Immature natural killer cell (primary cell): ENCODE measurements at places on chromosomes 11 and 22.

GRCh38 chr11:110716361-110716760 is 4.1 kb upstream of the ARHGAP20 start:
- DNase-seq = no peak

- DNase-seq = no peak
These were observed 38.4 kb upstream of the A4GALT start for GRCh38 chr22:42758931-42759629.

GRCh38 chr22:23166042-23166831 is 14.1 kb upstream of the BCR start:
- no peak for DNase-seq

DNA sequence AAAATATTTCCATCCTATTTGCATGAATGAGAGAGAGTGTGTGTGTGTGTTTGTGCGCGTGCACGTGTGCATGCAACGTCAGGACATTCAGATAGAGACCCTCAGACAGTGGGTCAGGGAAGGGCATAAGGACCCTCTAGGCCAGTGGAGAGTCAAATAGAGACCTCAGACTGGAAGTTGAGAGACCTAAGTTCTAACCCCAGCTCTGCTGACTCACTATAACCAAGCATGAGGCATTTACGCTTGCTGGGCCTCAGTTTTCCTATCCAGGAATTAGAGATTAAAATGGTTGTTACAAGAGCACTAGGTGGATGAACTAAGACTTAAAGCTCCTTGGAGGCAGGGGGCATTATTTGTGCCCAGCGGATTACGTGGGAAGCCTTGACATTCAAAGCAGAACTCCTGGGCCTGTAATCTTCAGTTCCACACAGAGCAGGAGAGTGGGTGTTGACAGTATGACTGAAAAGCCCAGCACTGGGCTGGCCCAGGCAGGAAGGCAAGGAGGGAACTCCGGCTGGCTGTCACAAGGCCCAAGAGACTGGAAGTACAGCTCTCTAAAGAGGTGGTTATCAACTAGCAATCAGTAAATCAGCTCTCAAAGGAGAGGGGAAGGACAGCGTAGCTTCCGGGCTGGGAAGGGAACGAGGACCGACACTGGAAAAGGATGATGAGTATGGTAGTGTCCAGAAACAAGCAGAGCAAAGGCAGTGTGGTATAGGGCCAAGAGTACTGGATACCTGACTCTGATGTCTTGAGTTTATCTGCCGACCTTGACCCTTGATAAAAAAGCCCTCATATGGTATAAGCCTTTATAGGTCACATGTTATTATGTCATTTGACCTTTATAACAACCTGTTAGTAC is 9.2 kb downstream of the RHOG start:
- no peak for DNase-seq

DNA sequence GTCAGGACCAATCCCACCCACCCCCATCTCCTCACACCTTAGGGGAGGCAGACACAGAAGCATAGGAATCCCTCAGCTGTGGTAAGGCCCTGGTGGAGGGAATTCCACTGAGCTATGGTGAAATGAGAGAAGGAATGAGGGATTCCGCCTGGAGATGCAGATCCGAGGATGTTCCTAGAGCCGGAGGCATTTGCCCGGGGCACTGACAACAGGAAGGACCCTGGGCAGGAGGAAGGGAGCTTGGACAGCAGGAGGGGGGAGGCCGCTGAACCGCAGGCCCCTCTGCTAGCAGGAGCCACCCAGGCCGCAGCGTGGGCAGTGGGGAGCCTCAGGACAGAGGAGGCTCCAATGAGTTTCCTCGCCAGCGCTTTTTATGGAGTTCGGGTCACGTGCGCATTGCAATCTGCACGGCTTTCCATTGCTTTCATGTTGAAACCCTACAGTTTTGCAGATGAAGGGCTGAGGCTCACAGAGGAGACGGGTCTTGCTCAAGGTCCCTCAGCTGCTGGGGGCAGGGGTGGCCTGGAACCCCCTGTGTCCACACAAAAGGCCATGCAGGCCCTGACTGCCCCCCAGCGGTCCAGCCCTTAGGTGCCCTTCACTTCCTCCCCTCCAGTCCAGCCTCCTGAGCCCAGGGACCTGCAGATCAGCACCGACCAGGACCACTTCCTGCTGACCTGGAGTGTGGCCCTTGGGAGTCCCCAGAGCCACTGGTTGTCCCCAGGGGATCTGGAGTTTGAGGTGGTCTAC is 15.5 kb downstream of the CSF2RB start:
- no peak for DNase-seq

- no peak for DNase-seq
These were observed 2.3 kb upstream of the ALKBH8 start for GRCh38 chr11:107567739-107568335.

GRCh38 chr11:96393753-96394348 is 4.0 kb downstream of the JRKL start:
- DNase-seq = peak; percentile 26

DNA sequence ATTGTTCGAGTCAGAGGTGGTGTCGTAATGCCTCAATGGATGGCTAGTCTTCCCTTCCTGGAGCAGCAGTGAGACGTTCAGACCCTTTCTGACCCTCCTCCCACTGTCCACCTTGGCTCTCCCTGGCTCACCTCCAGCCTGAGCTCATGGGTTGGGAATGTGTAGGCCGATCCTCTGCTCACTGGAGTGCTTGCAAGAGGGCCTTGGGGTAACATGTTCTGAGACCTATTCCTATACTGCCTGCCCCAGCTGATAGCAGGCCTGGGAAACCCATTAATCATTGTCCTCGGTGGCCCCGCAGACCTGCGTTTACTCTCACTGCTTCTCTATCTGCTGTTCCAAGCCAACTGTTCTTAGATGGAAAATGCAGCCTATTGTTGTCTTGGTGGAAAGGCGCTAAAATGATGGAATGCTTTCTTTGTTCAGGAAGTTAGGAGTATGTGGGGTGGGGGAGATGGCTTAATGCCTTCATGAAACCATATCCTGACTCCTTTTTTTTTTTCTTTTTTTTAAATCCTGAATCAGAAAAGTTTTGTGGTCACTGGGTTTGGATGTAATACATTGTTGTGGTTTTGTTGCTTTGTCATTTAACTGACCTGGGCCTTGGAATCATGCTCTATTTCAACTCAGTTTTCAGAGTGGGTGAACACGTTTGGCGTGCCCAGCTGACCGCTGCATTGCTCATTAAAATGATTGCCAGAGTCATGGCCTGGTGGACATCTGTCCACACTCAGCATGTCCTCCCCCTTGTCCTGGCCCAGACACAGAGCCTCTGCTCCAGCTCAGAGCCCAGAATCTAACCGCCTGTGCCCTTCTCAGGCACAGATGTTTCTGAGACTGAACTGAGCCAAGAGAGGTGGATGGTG is 72.5 kb downstream of the MICAL2 start:
- no peak for DNase-seq

DNA sequence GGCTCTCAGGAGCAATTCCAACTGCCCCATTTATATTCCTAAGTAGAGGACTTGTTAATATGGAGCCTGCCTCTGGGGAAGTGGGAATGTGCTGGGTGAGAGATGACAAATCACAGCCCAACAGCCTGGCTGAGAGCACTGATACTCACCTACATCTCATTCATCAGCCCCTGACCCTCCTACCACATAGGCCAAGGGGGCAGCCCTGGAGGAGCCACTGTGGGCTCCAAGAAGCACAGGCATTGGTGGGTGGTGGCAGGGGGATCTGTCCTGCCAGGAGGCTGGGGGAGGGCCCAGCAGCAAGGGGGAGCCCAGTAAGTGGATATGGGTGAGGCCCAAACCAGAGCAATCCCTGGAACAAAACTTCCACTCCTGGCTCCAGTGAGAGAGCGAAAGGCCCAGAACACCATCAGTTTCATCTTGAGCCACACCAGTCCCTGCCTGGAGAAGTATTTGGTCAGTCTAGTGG is 79.7 kb downstream of the BUD13 start:
- DNase-seq = no peak

GRCh38 chr11:36500315-36500721 is 9.8 kb downstream of the TRAF6 start:
- no peak for DNase-seq
